ENCODE measurements at places on chromosomes 1 and 21.
A peak's percentile ranks its signal among the peaks of the same experiment; 100 is the strongest.

- DNase-seq = no peak
These were observed 355 bp downstream of the SHISAL2A start for GRCh38 chr1:52633291-52633754.

- DNase-seq = peak; percentile 23
These were observed 61.0 kb downstream of the TOR3A start for GRCh38 chr1:179142889-179143299.

DNA sequence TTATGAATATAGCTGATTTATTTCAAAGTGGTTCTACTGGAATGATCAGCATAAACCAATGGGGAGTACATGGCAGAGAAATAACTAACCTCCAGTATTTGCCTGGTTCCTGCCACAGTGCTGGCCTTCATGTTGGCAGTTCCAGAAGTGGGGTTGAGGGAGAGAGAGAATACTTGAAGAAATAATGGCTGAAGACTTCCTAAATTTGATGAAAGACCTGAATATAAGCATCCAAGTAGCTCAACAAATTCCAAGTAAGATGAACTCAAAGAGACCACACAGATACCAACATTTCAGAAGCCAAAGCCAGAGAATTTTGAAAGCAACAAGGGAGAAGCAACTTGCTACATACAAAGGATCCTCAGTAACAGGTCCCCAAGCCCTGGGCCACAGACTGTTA is 34.3 kb downstream of the S100B start:
- DNase-seq = no peak

GRCh38 chr1:151993734-151994496 is at the start of gene S100A10:
Gene S100A10 (minus strand): TSS chr1:151993859. CDS start chr1:151986230, 7,629 bp downstream.
- DNase-seq = no peak

DNA sequence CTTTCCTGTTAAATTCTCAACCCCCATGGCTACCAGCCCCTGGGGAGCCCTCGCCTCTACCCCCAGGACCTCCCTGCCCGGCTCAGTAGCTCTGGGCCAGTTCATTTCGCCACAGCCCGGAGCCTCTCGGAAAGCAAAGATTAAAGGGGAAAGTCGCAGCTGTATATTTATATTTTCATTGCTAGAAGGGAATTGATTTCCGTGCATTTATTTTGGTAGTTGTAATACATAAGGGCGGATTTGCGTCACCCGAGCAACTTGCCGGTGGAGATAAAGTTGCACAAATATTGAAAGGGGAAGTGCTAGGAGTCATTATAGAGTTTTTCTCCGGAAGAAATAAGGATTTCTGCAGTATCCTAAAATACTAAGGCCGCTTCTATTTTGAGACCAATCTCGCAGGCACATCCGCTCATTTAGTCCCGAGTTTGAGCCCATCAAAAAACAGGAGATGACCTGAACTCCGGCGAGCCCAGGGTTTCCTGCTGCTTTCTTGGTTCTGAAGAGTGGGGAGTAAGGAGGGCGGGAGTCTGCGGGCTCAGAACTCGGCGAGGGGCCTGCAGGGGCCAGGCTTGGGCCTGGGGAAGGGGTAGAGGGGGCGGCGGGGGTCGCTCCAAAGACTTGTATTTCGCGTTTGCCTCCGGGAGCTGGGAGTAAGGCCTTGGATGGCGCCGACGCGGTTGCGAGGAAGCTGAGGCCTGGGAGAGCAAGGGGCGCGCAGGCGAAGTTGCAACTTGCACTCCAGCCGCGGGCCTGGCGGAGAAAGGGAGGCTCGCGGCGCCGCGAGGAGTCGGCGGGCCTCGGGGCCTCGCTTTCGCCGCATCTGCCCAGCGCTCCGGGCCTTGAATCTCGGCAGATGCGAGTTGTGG is 2.5 kb upstream of the HLX start:
- DNase-seq = peak; percentile 51

DNA sequence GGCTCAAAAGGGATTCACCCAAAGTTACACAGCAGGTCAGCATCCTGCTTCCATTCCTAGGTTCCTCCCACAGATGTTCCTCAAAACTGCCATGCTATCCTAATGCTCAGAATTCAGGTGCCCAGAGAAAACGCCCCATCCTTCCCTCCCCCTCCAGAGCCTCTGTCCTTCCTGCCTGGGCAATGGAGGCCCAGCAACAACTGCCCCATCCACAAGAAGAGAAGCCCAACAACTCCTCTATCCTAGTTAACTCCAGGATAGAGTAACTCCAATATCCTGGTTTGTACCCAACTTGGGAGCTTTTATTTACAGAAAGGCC is 16.9 kb downstream of the COL9A2 start:
- DNase-seq = no peak

DNA sequence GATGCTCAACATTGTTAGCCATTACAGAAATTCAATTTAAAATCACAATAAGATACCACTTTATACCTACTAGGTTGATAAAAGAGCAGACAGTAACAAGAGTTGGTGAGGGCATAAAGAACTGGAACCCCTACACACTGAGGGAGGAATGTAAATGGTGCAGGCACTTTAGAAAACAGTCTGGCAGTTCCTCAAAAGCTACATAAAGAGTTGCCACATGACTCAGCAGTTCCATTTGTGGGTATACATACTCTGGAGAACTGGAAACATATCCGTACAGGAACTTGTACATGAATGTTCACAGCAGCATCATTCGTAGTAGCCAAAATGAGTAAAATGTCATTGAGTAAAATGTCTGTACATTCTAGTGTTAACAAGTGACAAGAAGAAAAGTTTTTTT is 17.0 kb downstream of the NSL1 start:
- peak; percentile 50 for DNase-seq

GRCh38 chr1:114315631-114316030 is 162.0 kb upstream of the SYT6 start:
- DNase-seq = no peak

DNA sequence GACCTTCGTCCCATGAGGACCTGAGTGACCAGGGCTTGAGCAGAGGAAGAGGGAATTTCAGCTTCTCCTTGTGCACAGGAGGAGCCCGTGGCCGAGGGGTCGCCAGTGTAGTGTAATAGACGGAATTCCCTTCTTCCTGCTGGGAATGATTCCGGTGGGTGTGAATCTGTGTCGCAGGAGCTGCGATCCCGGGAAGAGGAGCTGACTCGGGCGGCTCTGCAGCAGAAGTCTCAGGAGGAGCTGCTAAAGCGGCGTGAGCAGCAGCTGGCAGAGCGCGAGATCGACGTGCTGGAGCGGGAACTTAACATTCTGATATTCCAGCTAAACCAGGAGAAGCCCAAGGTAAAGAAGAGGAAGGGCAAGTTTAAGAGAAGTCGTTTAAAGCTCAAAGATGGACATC is 34.4 kb downstream of the MAP3K21 start:
- no peak for DNase-seq

- no peak for DNase-seq
These were observed 40.5 kb downstream of the BRINP2 start for GRCh38 chr1:177211231-177211630.

GRCh38 chr1:202547215-202547614 is 163.0 kb downstream of the SYT2 start:
- no peak for DNase-seq

GRCh38 chr1:25196830-25197229 is 35.5 kb downstream of the SYF2 start:
- no peak for DNase-seq

GRCh38 chr1:97071173-97071572 is 349.6 kb downstream of the PTBP2 start:
- no peak for DNase-seq

GRCh38 chr1:242139442-242139841 is 140.5 kb upstream of the MAP1LC3C start:
- peak; percentile 3 for DNase-seq

- no peak for DNase-seq
These were observed 96.6 kb downstream of the ZFYVE9 start for GRCh38 chr1:52238474-52238873.

GRCh38 chr1:33048426-33048825 is 11.7 kb upstream of the AK2 start:
- DNase-seq = no peak

- no peak for DNase-seq
These were observed 35.6 kb downstream of the PRPF38A start for GRCh38 chr1:52439976-52440375.

GRCh38 chr1:179288977-179289376 is 4.6 kb upstream of the SOAT1 start:
- DNase-seq = no peak

GRCh38 chr1:30902593-30903290 is 5.8 kb downstream of the SDC3 start:
- DNase-seq = no peak

GRCh38 chr1:20704390-20705202 is 13.2 kb downstream of the KIF17 start:
- no peak for DNase-seq

GRCh38 chr21:31509194-31510017 is 150.1 kb upstream of the SOD1 start:
- DNase-seq = no peak

- no peak for DNase-seq
These were observed 23.3 kb downstream of the OPRD1 start for GRCh38 chr1:28835237-28835650.

DNA sequence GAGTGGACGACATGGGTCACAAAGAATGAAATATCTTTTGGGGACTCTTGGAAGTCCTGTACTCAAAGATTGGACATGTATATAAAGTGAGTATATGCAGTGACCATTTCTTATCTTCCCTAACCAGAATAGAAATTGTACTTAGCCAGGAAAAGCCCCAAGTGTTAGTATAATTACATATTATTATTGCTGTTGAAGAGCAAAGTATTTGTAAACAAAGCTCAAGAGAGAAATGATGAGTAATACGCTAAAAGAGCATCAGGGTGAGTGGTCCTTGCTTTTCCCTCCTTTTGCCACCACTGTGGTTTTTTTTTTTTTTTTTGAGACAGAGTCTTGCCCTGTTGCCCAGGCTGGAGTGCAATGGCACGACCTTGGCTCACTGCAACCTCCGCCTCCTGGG is 6.4 kb upstream of the CGN start:
- DNase-seq = no peak

GRCh38 chr1:44546403-44547053 is 127.8 kb downstream of the TMEM53 start:
- no peak for DNase-seq

DNA sequence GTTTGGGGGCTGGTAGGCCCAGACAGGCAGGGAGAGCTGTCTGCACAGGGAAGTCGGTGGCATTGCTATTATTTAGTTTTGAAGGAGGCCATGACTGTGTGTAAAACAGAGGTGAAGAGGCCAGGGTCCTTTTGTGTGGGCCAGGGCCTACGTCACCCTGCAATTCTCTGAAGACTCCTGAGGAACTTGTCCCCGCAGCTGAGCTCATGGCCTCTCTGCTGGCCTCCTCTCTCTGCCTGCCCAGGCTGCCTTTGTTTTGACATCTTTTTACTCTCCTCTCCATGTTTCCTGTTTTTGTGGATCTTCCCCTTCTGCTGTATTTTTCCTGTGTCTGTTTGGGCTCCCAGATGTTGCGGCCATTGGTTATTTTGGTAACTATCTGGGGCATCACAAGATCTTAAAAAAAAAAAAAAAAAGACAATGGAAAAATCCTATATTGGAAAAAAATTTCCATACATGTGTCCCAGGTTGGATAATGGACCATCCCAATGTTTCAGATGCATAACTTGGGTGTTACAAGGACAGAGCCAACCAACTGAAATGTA is 280.7 kb downstream of the RPS6KC1 start:
- DNase-seq = no peak

DNA sequence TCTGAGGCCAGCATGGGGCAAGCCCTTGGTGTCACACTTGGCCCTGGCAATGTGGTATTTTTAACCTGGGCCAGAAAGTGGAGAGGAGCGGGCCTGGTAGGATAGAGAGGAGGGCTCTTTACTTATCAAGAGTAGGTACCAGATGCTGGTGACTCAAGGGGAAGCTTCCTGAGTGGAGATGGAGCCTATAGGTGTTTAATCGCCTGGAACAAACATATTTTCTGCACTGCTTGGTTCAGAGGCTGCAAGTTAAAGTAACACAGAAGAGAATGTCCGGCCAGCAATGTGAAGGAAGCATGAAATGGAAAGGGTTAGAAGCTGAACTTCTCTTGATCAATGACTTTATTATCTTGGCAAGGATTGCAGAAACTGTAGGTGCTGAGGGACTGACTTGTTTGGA is 74.3 kb downstream of the DDR2 start:
- no peak for DNase-seq

GRCh38 chr1:170853302-170853701 is 82.0 kb upstream of the MROH9 start:
- DNase-seq = no peak

DNA sequence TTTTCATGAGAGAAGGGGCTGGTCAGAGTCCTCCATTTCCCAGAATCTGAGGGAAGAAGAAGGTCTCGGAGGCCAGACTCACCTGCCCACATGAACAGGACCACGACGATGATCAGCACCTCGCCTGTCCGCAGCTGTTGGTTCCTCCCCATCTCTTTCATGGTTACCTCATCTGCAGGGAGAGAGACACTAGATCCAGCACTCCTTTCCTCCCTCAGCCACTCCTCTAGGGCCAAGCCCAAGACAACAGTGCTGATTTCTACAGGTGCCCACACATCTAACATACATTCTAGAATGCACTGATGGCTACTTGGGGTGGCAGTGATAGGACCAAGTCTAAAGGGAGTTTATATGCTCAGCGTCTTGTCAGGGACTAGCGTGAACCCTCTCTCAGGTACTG is 3.0 kb downstream of the FNDC5 start:
- no peak for DNase-seq

GRCh38 chr1:155187456-155187891 is 13.8 kb downstream of the TRIM46 start:
- DNase-seq = no peak

DNA sequence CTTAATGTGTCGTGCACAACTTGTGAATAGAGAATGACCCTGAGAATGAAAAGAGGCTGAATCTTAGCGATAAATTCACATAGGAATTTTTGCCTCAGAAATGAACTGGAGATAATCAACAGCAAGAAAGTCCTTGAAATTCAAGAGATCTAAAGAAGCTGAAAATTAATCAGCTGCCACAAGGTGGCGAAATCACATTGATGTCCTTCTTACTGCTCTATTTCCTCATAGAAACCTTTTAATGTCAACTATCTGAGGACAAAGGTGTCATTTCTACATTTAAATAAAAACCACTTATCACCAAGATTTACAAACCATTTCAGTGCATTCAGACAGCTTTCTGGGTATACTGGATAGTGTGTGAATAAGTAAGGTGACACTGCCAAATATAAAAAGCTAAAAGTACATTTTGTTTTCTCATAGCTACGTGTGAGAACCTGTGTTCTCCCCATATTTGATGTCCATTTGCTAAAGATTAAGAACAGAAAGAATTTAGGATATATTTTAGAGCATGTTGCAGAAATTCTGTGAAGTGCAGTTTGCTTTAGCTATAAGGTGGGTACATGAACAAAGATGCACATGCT is 485.3 kb upstream of the PTBP2 start:
- DNase-seq = peak; percentile 49

DNA sequence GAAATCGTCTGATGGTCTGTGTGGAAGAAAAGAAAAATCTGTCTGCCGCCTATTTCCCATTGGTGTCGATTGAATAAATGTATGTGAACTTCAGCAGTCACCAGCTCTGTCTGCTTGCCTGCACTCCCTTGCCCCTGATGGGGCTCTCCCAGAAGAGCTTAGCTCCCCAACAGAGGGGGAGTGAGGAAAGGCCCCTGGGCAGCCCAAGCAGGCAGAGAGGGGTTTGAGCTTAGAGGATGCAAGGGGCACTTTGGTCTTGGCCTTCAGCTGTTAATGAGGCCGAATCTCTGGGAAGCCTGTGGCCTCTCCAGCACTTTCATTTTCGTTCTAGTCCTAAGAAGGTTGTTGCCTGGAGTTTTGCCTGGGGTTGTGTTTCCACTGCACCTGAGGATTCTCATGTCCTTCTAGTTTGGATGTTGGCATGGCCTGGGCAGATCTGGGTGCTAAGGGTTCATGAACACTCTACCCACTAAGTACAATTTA is 2.8 kb downstream of the FOXD2 start:
- DNase-seq = no peak

- DNase-seq = no peak
These were observed 243.4 kb downstream of the TRABD2B start for GRCh38 chr1:47753808-47754207.

Measured in AML-193 (cell line).